Tibial nerve (tissue), 4 donors: ENCODE measurements at places on chromosomes 12 and 14.

GRCh38 chr12:74945771-74946198, 263.9 kb downstream of the KCNC2 start:
- no peak overlapping the region for H3K27ac ChIP-seq
- H3K4me1 ChIP-seq, result no peaks in the 10 kb centered on the region
- no peaks in the 10 kb centered on the region for H3K36me3 ChIP-seq
- no peak for DNase-seq
- H3K27me3 ChIP-seq, result no peaks in the 10 kb centered on the region

DNA sequence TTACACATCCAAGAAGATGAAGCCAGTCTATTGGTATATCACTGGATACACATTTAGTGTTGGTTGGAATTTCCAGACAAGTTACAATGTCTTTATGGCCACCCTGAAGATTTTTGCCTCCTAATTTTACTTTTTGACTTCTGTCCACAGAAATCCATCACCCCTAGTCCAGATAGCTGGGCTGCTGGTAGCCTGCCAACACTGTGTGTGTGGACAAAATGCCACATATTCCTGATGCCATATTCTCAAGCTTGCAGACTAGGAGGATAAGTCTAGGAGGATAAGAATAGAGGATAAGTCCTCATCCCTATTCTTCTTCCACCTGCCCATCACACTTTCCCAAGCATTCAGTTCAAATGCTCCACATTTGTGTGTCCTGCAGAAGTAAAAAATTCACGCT, 4.6 kb downstream of the ESR2 start:
- H3K27ac ChIP-seq, result no peak overlapping the region
- H3K36me3 ChIP-seq, result no peaks in the 10 kb centered on the region
- peaks cover 44% of the 10 kb centered on the region for H3K27me3 ChIP-seq

DNA sequence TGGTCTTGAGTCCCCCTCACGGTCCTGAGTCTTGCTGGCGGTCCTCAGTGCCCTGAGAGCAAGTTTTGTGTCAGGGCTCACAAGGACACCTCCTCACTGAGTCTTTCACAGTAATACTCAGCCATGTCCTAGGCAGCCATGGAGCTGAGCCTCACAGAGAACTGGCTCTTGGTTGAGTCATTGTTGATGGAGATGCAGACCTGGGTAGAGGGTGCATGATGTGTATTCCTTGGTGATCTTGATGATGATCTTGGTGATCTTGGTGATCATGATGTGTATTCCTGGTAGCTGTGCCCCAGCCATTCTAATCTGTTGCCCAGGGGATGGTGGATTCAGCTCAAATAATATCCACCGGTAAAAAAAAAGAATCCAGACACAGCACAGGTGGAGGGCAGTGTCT, 495.4 kb downstream of the TMEM121 start:
- H3K27me3 ChIP-seq, result no peaks in the 10 kb centered on the region
- H3K4me1 ChIP-seq, result no peaks in the 10 kb centered on the region
- no peak overlapping the region for H3K4me3 ChIP-seq

DNA sequence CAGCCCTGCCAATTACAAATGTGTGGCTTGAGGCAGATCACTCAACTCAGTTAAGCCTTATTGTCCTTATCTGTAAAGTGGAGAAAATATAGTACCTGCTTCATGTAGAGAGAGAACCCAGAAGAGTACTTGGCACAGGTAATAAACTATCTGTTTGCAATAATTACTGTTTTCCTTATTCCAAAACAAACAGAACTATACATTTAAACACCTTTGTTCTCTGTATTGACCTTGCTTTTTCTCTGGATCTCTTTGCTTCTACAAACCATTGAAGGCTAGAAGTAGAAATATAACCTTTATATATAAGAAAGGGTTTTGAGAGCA, 70.8 kb upstream of the SRSF5 start:
- H3K27me3 ChIP-seq, result no peaks in the 10 kb centered on the region
- no peak for DNase-seq
- peak overlapping the region; percentile 74 for H3K27ac ChIP-seq
- H3K4me3 ChIP-seq, result no peak overlapping the region
- H3K36me3 ChIP-seq, result no peaks in the 10 kb centered on the region

- no peak overlapping the region for H3K27ac ChIP-seq
- H3K4me1 ChIP-seq, result no peaks in the 10 kb centered on the region
- no peak for DNase-seq
- H3K4me3 ChIP-seq, result no peak overlapping the region
Measured at GRCh38 chr14:49456589-49456988, 129.6 kb downstream of the RPS29 start.

DNA sequence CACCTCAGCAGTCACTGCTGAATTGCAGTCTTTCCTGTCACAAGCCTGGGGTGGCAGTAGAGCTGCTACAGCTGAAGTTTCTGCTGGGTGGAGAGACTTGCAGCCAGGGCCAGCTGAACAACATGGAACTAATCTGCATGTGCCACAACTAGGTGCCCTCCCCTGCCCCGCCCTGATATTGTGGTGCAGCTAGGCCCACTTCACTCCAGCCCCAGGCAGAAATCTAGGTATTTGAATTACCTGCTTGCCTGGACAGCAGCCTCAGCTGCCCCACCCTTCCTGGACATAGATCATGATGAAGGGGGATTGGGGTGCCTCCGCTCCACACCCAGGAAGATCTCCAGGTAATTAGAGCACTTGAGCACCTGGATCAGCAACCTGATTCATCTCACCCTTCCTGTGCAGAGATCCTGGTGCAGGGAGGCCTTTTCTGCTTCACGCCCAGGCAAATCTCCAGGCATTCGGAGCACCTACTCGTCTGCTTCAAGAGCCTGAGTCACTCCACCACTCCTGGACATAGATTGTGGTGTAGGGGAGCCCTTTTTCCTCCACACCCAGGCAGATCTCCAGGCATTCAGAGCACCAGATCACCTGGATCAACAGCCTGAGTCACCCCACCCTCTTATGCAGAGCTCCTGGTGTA, 477.0 kb downstream of the SOX5 start:
- no peak overlapping the region for H3K4me3 ChIP-seq
- DNase-seq, result no peak
- H3K27me3 ChIP-seq, result no peaks in the 10 kb centered on the region

- peak overlapping the region; percentile 34 for H3K27ac ChIP-seq
- DNase-seq, result no peak
Measured at GRCh38 chr12:116138364-116138763, 139.1 kb downstream of the MED13L start.

- H3K4me3 ChIP-seq, result no peak overlapping the region
- H3K4me1 ChIP-seq, result no peaks in the 10 kb centered on the region
- H3K36me3 ChIP-seq, result no peaks in the 10 kb centered on the region
- DNase-seq, result no peak
Measured at GRCh38 chr12:46647034-46647433, 178.8 kb downstream of the SLC38A4 start.

GRCh38 chr14:87434011-87434410, 559.0 kb downstream of the GALC start:
- no peak overlapping the region for H3K27ac ChIP-seq
- H3K4me3 ChIP-seq, result no peak overlapping the region
- H3K27me3 ChIP-seq, result no peaks in the 10 kb centered on the region
- DNase-seq, result no peak
- H3K4me1 ChIP-seq, result no peaks in the 10 kb centered on the region
- no peaks in the 10 kb centered on the region for H3K36me3 ChIP-seq

DNA sequence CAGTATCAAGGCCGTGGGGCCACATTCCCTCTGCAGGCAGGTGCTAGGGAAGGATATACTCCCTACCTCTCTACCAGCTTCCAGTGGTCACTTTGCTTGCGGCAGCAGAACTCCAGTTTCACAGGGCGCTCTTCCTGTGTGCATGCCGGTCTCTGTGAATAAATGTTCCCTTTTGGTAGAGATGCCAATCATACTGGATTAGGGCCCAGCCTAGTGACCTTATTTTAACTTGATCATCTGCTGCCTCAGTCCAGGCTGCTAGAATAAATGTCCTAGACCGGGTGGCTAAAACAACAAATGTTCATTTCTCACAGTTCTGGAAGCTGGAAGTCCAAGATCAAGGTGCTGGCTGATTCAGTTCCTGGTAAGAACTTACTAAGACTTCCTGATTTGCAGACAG, 198.8 kb upstream of the TMEM132C start:
- H3K27me3 ChIP-seq, result no peaks in the 10 kb centered on the region
- H3K4me3 ChIP-seq, result no peak overlapping the region
- H3K36me3 ChIP-seq, result no peaks in the 10 kb centered on the region

DNA sequence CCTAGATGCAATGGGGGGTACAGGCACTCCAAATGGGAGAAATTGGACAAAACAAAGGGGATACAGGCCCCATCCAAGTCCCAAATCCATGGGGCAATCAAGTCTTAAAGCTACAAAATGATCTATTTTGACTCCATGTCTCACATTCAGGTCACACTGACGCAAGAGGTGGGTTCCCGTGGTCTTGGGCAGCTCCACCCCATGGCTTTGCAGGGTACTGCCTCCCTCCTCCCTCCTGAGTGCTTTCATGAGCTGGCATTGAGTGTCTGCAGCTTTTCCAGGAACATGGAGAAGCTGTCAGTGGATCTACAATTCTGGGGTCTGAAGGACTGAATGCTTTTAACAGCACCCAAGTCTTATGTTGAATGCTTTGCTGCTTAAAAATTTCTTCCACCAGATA, 274.5 kb upstream of the LRIG3 start:
- no peak overlapping the region for H3K27ac ChIP-seq
- H3K27me3 ChIP-seq, result no peaks in the 10 kb centered on the region
- no peaks in the 10 kb centered on the region for H3K36me3 ChIP-seq
- no peak for DNase-seq
- no peaks in the 10 kb centered on the region for H3K4me1 ChIP-seq
- no peak overlapping the region for H3K4me3 ChIP-seq

GRCh38 chr14:97401714-97402113, 604.5 kb downstream of the VRK1 start:
- H3K4me1 ChIP-seq, result no peaks in the 10 kb centered on the region
- no peak overlapping the region for H3K27ac ChIP-seq
- DNase-seq, result no peak

GRCh38 chr12:22310275-22310674, 24.2 kb downstream of the ST8SIA1 start:
- no peak overlapping the region for H3K4me3 ChIP-seq
- DNase-seq, result no peak
- peaks cover 14% of the 10 kb centered on the region for H3K4me1 ChIP-seq
- H3K27me3 ChIP-seq, result no peaks in the 10 kb centered on the region

- no peaks in the 10 kb centered on the region for H3K36me3 ChIP-seq
- no peak overlapping the region for H3K4me3 ChIP-seq
- H3K27ac ChIP-seq, result no peak overlapping the region
- no peaks in the 10 kb centered on the region for H3K27me3 ChIP-seq
Measured at GRCh38 chr12:24896171-24896570, 52.7 kb downstream of the BCAT1 start.

DNA sequence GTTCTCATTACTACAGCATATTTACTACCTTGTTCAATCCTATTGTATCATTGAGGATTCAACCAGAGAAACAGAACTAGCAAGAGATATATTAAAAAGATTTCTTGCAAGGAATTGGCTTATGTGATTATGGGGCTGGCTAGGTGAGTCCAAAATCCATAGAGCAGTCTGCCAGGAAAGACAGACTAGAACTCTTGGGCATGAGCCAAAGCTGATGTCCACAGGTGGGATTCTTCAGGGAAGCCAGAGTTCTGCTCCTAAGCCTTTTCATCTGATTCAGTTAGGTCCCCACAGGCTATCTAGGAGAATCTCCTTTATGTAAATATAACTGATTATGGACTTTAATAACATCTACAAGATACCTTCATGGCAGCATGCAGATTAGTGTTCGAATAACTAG, 26.0 kb downstream of the PELI2 start:
- no peaks in the 10 kb centered on the region for H3K27me3 ChIP-seq
- H3K4me1 ChIP-seq, result peaks cover 6% of the 10 kb centered on the region
- no peak overlapping the region for H3K4me3 ChIP-seq

GRCh38 chr14:23450379-23450778, 14.9 kb upstream of the MYH7 start:
- H3K4me3 ChIP-seq, result no peak overlapping the region
- no peaks in the 10 kb centered on the region for H3K36me3 ChIP-seq
- DNase-seq, result no peak
- H3K4me1 ChIP-seq, result no peaks in the 10 kb centered on the region

DNA sequence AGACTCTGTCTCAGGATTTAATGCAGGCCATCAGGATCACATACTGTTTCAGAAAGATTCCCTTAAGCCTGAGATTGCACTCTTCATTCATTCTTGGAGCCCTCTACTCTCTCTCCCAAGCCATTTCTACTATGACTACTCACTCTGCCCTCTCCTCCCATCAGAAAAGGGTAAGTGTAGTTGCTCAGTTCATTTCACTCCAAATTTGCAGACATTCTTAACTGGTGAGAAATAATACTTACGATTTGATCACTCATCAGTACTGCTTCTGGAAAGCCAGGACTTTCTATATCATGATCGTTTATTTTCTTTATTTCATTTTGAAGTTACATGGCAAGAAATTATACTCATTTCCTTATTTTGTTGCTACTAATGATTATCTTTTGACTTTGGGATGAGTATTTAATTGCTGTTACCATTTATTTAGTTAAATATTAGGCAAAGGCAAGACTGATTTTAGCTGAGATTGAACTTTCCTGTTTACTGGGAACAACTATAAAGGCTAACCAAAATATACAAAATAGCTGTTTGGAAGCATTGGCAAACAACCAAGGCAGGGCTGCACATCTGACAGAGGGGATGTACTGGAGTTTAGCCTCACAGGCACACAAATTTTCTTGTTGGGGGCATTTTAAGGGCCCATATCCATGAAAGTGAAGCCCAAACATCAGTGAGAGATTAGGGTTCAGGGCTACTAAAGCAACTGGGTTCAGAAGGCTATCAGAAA, 4.1 kb upstream of the RERG start:
- no peak overlapping the region for H3K4me3 ChIP-seq
- H3K36me3 ChIP-seq, result no peaks in the 10 kb centered on the region
- H3K27me3 ChIP-seq, result no peaks in the 10 kb centered on the region
- DNase-seq, result no peak
- no peak overlapping the region for H3K27ac ChIP-seq

DNA sequence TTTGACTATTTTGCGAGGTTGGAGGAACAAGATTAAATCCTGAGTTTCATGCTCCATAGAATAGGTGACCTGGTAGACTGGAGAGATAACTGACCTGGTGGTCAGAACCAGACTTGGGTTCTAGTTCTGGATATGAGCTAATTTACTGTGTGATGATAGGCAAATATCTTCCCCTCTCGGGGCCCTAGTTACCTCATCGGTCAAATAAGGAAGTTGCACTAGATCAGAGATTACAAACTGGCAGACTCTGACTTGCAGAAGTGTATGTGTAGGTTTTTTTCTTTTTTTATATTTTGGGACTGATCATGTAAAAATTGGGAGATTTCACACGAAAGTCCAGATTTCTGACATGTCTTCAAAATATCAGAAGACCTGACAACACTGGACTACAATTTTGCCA, 37.0 kb downstream of the RPH3A start:
- H3K27me3 ChIP-seq, result no peaks in the 10 kb centered on the region
- no peaks in the 10 kb centered on the region for H3K4me1 ChIP-seq

GRCh38 chr12:49051373-49051764, 9.2 kb downstream of the KMT2D start:
- no peak for DNase-seq
- no peak overlapping the region for H3K27ac ChIP-seq
- H3K36me3 ChIP-seq, result peaks cover 68% of the 10 kb centered on the region
- H3K4me3 ChIP-seq, result no peak overlapping the region
- no peaks in the 10 kb centered on the region for H3K4me1 ChIP-seq

DNA sequence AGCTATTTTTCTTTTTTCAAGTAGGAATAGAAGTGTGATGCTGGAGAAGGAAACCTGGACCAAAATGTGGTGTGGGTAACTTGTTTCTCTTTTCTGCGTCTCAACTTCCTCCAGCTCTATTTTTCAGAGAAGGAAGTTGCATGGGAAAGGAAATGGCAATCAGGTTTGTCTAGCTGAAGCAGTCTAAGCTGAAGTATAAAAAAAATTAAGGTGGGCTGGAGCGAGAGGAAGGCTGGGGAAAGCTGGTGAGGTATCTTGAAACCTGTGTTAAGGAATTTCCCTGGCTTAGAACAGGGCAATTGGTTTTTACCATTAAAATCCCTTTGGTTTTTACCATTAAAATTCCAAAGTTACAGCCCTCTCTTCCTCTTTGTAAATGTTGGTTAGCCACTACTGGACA, 34.2 kb upstream of the NINJ2 start:
- no peak overlapping the region for H3K4me3 ChIP-seq
- DNase-seq, result no peak
- no peak overlapping the region for H3K27ac ChIP-seq
